ENCODE measurements at places on chromosomes 13 and 19.

GRCh38 chr13:113337556-113337955 lies 26.4 kb downstream of the GRTP1 start:
- no peak for DNase-seq

DNA sequence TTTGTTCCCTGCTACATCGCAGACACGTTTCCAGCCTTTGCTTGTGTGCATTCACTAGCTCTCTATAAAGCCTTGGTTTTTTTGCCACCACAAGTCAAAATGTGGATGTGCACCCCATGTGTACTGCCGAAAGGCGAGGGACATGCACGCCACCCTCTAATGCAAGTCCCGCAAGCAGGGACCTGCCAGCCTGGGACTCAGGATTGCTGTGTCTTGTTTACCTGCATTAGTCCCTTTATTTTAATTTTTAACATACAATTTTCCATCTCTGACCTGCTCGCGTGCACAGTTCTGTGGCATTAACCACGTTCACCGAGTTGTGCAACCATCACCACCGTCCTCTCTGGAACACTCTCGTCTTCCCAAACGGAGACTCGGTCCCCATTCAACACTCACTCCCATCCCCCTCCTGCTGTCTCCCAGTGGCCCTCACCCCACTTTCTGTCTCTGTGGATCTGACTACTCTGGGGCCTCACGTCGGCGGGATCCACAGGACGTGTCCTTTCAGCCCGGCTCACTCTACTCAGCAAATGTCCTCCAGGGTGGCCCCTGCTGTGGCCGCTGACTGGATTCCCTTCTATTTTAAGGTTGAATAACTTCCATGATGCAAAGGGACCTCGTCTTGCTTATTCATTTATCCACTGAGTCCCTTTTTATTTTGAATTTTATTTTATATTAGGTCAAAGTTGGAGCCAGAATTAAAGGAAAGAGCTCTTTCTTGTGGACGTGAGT lies 58.4 kb downstream of the RASA3 start:
- no peak for DNase-seq

- DNase-seq = no peak
Observed at GRCh38 chr13:112953591-112954487, 15.2 kb upstream of the MCF2L start.

DNA sequence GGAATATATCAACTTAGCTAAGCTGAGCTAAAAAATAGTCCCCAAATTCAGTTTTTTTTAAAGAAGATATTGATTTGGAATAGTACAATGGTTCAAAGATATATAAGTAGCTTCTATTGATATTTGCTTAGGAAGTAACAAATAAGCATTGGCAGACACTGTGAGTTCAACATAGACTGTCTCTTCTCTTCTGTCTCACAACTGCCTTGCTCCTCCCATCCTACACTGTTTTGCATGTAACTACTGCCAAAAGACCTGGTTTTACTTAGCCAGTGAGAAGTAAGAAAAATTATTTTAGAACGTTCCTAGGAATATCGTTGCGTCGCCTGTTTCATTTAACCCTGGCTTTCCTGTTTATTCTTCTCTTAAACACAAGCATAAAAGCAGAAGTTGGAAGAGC lies 859.0 kb upstream of the SPRY2 start:
- no peak for DNase-seq

GRCh38 chr19:43438291-43439031 lies 23.8 kb downstream of the TEX101 start:
- peak; percentile 80 for DNase-seq

- no peak for DNase-seq
Observed at GRCh38 chr19:36100476-36100875, 10.5 kb upstream of the OVOL3 start.

- DNase-seq = no peak
Observed at GRCh38 chr13:34748073-34748472, 194.0 kb upstream of the NBEA start.

DNA sequence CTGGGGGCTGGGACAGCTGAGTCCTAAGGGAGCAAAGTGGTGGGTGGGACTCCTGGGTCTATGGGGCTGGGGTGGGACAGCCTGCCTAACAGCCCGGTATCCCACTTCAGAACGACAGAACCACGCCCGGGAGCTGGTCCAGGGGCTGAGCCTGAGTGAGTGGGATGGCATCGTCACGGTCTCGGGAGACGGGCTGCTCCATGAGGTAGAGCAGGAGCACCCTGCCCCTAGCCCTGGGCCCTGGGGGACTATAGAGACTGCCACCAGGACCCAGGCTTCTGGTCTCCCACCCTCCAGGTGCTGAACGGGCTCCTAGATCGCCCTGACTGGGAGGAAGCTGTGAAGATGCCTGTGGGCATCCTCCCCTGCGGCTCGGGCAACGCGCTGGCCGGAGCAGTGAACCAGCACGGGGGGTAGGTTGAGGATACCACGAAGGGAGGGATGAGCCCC lies 8.6 kb downstream of the SPHK2 start:
- no peak for DNase-seq

GRCh38 chr13:33078263-33078662 lies 62.0 kb downstream of the KL start:
- DNase-seq = no peak

GRCh38 chr13:23771552-23771951 lies 117.6 kb downstream of the MIPEP start:
- no peak for DNase-seq

DNA sequence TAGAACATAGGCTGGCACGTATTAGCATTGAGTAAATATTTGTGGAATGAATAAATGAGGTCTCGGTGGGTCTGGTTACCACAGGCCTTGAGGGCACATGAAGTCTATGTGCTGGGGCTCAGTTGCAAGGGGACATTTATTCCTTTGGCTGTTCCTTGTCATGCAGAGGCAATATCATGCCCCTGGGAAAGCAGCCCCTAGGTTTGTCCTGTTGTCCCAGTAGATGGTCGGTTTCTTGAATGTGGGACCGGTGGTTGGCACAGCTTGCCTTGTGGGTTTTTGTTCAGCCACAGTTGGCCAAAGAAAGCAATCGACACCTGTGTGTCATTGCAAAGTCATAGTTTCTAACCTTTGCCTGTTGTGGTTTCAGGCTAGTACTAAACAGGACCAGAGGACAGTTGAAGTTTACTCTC lies 24.7 kb upstream of the GPR183 start:
- DNase-seq = no peak

- DNase-seq = peak; percentile 96
Observed at GRCh38 chr19:6464070-6464873, at the start of gene CRB3. TSS of gene CRB3 (plus strand) at chr19:6464271. CDS start at chr19:6464702, 431 bp downstream.

- peak; percentile 93 for DNase-seq
Observed at GRCh38 chr13:43269037-43269481, 245.7 kb downstream of the DNAJC15 start.

- peak; percentile 57 for DNase-seq
Observed at GRCh38 chr13:38686577-38687245, at the start of gene FREM2. TSS of gene FREM2 (plus strand) at chr13:38687077. CDS start at chr13:38687345, 268 bp downstream.

DNA sequence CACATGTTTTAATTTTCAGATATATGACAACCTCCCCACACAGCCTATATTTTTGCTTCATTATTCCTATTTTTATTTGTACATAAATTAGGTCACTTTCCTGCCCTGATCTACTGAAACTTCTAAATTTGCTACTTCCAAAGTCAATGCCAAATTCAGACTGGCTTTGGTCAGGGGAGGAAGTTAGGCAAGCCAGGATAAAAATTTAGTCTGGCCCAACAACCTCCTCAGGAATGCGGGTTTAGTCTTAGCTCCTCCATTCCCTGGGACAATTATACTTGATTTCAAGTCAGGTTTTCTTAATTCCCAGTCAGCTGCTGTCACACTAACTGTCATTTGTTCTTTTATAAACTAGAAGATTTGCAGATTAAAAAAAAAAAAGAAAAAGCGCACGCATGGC lies 84.3 kb downstream of the TM9SF2 start:
- DNase-seq = no peak

- no peak for DNase-seq
Observed at GRCh38 chr19:9151367-9151766, 11.2 kb downstream of the ZNF317 start.

DNA sequence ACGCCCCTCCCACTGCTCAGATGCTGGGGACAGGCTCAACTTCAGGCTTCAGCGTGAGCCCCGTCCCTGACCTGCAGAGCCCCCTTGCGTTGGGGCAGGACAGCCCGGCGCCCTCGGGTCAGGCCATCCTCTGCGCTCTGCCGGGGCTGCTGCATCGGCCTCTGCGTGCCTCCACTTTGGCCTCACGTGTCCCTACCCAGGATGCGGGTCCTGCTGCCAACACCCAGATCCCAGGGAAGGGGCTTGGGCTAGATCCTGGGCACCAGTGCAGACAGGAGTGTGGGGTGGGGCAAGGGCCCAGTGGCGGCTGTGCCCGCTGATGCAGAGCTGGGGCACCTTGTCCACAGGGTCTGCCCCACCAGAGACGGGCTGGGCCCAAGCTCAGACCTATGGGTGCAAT lies 13.0 kb downstream of the CBARP start:
- DNase-seq = no peak

GRCh38 chr19:7944177-7944761 lies 803 bp upstream of the TIMM44 start:
- peak; percentile 96 for DNase-seq
